ENCODE measurements at places on chromosomes 6 and 20.

DNA sequence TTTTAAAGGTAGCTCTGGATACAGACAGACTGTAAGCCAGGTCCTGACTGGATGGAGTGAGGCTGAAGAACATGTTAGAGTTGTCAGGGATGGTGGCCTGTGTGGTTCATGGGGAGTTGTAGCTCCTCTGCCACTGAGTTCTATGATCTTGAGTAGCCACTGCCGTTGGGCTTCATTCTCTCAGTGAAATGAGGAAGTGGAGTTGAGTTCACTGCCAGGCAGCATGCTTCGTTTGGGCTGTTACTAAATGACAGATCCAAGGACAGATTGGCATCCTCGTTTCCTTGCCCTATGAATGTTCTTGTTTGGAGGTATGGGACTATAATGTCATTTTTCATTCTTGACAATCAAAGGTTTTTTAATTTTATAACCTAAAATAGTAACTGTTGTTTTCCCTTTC lies 37.2 kb downstream of the SCAND1 start:
- no peak for DNase-seq

DNA sequence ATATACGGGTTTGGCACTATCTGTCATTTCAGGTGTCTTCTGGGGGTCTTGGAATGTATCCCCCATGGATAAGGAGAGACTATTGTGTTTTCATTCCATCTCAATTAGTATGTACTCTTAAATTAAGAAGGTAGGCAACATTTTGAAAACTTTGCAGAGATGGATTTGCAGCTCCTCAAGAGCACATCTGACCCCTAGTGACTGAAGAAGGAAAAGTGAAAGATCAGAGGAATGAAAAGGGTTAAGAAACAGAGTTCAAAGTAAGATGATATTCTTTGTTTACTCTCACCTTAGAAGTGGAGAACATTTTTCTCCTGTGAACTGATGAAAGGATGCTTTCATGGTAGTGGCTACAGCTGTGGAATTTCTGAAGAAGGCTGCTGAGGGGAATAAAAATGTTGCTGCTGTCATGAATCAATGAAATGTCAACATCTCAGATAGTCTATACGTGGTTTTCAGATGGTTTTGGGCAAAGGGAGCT lies 41.5 kb downstream of the SH3BGRL2 start:
- peak; percentile 12 for DNase-seq

DNA sequence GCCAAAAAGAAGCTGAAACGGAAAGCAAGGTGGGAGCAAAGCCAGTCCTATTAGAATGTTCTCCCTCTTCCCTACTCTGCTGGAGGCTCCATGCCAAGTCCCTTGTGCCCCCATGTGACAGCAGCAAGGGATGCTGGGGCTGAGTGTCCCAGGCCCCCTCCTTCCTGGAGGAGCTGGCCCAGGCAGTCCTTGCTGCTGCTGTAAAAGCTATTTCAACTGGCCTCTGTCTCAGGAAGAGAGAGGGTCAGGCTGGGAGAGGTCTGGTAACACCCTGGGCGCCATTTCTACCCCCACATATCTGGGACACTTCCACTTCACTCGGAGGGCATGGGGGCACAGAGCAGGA lies 25.0 kb downstream of the TTBK1 start:
- no peak for DNase-seq

DNA sequence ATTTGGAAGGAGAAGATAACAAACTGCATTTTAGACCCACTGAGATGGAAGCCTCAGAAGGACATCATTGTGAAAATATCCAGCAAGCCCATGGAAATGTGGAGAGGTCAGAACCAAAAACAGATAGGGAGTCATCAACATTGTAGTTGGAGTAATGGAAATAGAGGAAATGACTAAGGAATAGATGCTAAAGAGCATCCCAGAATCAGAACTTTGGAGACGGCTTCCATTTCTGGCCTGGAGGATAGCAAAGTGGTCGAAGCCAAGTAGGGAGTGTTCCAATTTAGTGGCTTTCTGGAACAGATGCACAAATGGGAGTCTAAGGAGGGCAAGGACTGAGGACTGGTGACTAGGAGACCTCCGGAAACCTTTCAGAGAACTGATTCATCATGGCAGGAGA lies 3.6 kb downstream of the BEND6 start:
- DNase-seq, result no peak

GRCh38 chr20:61705386-61706258 lies 360.1 kb downstream of the TAF4 start:
- no peak for DNase-seq

DNA sequence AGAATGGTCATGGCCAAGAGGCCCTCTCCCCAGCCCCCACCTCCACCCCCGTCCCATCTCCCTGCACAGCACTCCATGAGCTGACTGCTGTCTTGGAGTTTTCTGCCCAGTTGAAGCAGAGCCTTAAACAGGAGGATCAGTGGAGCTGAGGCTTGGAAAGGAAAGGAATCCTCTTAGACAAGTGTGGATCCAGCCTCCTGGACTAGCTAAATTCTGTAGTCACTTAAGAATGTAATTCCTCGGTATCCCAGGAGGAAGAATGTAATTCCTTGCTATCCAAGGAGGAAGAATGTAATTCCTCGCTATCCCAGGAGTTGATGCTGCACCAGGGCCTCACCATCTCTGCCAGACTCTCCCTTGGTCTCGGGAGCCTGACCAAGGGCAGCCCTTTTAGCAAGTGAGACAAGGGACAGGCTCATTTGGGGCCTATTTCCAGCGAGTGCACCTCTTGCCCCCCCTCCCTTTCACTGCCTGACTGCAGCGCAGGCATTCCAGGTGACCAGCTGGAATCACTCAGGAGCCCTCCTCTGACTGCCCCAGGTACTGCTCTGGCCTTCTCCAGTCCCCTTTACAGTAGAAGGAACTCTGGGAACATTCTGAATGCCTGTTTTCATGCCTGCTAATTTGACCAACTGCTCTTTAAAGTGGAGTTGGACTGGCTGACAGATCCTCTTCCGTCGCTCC lies 76.2 kb downstream of the TCP11 start:
- no peak for DNase-seq

- no peak for DNase-seq
These were observed 121.5 kb upstream of the FOXQ1 start for GRCh38 chr6:1190366-1190765.

- DNase-seq, result no peak
These were observed 298.8 kb downstream of the GMDS start for GRCh38 chr6:1946583-1946982.

DNA sequence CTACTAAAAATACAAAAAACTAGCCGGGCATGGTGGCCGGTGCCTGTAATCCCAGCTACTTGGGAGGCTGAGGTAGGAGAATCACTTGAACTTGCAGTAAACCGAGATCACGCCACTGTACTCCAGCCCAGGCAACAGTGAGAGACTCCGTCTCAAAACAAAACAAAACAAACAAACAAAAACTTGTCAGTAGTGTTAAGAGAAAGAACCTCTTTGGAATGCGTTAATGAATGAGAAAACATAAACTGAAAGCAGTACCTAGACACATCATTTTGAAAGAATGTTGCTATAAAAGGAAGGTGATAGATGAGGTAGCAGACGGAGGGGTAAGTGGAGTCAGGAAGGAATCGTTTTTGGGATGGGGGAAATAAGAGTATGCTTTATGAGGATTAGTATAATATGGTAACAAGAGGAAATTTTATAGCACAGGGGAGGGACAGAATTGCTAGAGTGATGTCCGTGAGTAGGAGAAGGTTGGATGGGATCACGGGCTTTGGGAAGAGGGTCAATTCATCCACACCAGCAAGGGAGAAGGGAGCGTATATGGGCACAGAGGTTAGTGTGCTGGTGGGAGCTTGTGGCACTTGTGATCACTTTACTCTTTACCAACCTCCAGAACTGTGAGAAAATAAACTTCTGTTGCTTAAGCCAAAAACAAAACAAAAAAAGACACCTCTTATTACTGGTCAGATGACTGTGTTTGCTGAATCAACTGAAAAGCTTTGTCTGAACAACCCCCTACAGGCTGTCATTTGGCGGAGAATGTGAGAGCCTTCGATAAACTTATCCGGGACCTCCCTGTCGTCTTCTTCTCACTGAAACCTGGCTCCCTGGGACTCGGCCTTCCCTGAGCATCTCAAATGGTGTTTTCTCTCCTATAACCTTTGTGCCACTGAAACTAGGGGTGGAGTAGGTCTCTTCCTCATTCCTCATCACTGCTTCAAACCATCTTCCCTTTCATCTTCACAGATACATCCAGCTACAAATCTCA lies 48.9 kb upstream of the TFAP2A start:
- no peak for DNase-seq

DNA sequence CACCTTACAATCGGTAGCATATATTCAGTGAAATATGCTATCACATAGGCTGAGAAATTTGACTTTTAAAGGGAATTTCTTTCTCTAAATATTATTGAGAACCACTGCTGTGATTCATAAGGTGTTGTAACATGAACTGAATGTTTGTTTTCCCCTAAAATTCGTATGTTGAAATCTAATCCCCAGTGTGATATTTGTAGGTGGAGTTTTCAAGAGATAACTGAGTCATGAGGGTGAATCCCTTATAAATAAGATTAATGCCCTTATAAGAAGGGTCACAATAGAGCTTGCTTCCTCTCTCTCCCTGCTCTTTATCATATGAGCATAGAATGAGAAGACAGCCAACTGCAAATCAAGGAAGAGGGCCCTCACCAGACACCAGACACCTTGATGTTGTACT lies 64.8 kb downstream of the LMBRD1 start:
- no peak for DNase-seq

GRCh38 chr6:89597372-89597771 lies 41.2 kb downstream of the LYRM2 start:
- no peak for DNase-seq

GRCh38 chr6:87653074-87653962 lies 48.7 kb downstream of the AKIRIN2 start:
- DNase-seq, result no peak

- DNase-seq, result no peak
These were observed 101.7 kb downstream of the TSHZ2 start for GRCh38 chr20:53073636-53074415.

- DNase-seq, result no peak
These were observed 96.8 kb upstream of the ATXN1 start for GRCh38 chr6:16857969-16858592.

DNA sequence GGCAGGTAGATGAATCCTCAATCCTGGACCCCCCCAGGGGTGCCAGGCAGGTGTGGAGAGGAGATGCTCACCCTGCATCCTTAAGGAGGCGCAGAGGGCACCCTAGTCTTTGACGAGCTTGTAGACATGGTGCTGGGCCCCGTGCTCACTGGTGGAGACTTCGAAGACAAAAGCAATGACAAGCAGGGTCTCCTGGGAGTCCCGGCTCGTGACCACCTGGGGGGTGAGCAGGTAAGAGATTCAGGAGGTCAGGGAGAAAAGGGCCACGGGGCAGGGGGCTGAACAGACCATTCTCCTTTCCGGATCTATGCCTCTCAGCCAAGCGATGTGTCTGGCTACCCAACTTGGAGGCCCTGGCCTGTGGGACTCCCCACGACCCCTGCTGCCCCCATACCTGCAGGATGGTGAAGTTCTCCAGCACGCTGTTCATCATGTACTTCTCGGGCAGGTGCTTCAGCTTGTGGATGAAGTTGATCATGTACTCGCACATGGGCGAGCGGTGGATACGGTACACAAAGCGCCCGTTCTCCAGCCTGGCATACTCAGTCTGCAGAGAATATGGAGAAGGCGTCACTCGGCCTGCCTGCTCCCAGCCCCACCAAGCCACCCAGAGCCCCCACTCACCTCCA lies 6.9 kb downstream of the RPL10A start:
- DNase-seq, result peak; percentile 16

- DNase-seq, result no peak
These were observed 104.5 kb downstream of the CD24 start for GRCh38 chr6:106870069-106870468.

DNA sequence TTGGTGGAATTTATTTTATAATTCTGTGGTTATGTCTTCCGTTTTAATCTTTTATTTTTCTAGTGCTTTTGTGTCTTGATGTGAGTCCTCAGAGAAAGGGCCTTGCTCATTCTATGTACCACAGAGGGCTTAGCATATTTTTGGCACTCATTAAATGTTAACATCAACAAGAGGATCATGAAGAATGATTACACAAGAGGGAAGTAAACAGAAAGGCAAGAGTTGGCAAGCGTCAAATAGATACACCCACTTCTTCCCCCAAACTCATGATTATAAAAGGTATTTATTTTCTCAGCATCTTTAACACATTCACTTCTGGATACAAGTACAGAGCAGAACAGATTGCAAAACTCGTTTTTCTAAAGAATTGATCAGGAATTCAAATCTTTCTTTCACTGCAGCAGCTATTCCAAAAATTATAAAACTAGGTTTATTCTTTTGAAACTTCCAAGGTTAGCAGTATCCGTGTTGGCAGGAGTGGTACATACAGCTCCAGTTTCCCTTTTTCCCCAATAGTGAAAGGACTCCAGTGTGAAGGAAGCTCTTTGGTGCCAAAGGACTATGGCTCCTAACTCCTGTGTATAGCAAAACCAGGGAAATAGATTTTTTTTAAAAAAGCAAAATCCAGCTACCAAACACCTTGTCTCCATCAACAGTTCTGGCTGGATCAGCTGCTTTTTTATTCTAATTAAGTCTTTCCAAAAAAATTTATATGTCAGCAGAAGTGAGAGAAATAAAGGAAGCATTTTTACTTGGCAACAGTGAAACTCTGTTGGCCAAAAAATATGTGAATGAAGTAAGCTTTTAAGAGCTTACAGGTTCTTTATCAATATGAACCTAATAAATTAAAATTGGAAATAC lies 221.9 kb downstream of the ADGRG6 start:
- DNase-seq, result no peak
